ENCODE measurements at places on chromosomes 2 and 18.

GRCh38 chr2:68715353-68716041, 19.1 kb upstream of the ARHGAP25 start:
- DNase-seq, result peak; percentile 64

GRCh38 chr18:5064841-5065370, 132.2 kb downstream of the AKAIN1 start:
- no peak for DNase-seq

- no peak for DNase-seq
Observed at GRCh38 chr2:230668184-230668938, 44.3 kb upstream of the CAB39 start.

DNA sequence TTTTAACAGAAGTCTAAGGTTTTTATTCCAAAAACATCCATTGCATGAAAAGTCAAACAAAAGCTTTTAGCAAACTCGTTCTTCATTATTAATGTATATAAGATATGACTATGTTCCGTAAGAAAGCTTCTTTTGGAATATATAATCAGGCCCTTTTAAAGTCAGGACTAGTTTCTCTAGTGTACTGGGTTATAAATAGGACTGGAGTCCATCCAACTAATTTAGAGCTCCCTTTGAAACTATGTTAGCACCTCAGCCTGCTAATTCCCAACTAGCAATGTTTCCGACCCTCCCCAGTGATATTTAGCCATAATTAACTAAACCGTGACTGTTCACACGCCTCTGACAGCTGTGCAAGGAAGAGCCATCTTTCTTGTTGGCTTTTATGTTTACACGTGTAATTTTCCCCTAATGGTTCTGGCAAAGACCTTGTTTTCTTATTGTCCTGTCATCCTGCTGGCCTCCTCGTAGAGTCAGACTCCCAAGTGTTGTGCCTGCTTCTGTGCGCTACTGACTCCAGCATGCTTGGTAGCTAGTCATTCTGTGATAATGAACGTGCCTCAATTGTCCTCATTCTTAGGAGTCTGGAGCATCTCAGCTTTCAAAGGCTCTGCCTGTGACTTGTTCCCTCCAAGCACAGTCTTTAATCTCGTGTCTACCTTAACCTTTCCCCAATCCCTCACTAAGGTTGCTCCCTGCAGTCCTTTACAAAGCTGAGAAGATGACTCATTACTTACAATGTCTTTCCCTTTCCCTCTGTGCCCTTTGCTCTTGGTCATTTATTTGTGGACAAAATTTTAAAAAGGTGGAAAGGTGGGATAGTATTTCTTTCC, 172.2 kb upstream of the RASGRP3 start:
- DNase-seq, result no peak

DNA sequence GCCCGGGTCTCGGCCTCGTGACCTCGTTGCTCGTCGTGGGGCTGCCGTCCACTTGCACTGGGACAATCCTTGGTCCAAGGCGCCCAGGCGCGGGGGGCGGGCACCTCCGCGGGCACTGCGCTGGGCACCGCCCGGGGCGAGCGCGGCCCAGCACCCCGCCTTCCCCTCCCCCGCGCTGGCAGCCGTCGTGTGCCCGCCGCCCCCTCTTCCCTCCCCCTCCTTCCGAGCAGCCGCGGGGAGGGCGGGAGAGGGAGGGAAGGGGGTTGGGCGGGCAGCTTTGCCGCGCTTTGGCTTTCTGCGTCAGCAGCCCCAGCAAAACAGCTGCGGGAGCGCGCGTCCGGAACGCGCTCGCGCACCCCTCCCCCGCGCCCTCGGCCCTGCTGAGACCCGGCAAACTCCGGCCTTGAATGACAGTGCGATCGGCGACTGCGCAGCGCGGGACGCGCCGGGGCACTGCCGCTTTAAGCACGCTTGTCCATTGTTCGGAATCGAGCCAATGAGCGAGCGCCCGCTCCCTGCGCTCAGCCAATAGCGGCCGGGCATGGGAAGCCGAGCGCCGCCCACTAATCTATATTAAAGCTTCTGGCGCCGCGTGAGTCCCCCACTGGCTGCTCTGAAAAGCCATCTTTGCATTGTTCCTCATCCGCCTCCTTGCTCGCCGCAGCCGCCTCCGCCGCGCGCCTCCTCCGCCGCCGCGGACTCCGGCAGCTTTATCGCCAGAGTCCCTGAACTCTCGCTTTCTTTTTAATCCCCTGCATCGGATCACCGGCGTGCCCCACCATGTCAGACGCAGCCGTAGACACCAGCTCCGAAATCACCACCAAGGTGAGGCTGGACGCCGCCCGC, at the start of gene PTMA:
Gene PTMA (plus strand): TSS at position 599 of the 846 bp plus-strand sequence. CDS start 182 bp downstream, at position 781.
- peak; percentile 98 for DNase-seq

- DNase-seq, result no peak
Observed at GRCh38 chr2:26767129-26767528, 3.0 kb downstream of the SLC35F6 start.

DNA sequence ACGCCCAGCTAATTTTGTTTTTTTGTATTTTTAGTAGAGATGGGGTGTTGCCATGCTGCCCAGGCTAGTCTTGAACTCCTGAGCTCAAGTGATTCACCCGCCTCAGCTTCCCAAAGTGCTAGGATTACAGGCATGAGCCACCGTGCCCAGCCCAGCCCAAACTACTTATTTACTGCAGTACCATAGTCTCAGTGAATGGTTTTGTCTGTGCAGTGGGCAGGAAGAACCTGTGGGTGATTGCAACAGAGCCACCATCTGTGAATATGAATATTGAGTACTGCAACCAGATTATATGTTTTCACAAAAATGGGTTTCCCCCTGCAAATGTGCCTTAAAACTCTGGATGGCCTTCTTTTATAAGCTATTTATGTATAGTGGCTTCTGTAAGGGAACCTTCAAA, 9.1 kb downstream of the MPPE1 start:
- no peak for DNase-seq

DNA sequence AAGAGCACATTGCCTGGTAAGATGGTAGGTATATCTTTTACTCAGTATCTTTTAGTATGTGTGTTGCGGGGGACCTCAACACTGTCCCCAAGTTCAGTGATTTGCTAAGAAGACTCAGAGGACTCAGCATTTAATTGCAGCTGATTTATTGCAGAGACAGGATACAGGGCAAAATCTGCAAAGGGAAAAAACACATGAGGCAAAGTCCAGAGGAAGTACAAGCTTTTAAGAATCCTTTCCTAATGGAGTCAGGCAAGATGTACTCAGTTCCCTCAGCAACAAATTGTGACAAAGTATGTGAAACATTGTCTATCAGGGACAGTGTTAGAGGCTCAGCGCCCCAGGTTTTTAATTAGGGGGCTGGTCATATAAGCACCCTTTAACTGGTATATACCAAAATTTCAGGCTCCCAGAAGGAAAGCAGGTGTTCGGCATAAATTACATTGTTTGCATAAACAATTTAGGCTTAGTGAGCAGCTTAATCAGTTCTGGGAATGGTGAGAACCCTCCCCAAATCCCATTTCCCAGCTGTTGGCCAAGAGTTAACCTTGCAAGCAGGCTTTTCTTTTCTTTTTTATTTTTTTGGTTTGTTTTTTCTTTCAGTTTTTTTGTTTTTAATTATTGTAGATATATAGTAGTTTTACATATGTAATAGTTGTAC, 41.7 kb downstream of the RAB3GAP1 start:
- no peak for DNase-seq

- no peak for DNase-seq
Observed at GRCh38 chr2:80256782-80257167, 47.8 kb downstream of the LRRTM1 start.

- DNase-seq, result no peak
Observed at GRCh38 chr2:104982111-104982510, 55.8 kb upstream of the MRPS9 start.

DNA sequence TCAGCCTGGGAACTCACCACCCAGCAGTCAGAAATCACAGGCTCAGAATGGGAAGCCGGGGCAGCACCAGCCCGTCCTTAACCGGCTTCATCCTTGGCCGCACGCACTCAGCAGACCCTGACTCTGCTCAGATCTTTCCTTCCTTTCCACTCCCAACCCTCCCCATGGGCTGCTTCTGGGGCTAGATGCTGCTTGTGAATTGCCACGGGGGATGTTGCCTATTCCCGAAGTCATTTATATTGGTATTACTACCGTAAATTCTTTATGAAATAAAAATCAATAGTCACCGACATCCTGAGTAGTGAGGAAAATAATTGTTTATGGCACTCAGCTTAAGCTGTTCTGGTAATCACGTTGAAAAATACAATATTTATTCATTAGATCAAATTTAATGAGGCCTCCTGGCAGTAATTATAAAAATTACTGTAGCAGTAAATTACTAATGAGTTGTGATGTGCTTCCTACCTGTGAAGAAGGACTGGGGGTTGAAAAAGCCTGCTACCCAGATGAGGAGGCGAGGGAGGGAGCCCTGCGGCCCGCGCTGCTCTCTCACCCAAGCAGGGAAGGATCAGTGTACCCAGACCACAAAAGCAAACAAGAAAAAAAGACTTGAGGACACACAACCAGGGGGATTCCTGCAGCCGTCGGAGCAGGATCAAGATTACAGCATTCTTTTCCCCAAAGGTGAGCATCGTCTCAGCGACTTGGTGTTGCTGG, 31.5 kb downstream of the CDCA7 start:
- DNase-seq, result no peak

GRCh38 chr18:10057894-10058791, 144.3 kb downstream of the VAPA start:
- DNase-seq, result no peak

Measured in Peyer's patch (tissue), 4 donors.